ENCODE measurements at places on chromosomes 11 and 22.

DNA sequence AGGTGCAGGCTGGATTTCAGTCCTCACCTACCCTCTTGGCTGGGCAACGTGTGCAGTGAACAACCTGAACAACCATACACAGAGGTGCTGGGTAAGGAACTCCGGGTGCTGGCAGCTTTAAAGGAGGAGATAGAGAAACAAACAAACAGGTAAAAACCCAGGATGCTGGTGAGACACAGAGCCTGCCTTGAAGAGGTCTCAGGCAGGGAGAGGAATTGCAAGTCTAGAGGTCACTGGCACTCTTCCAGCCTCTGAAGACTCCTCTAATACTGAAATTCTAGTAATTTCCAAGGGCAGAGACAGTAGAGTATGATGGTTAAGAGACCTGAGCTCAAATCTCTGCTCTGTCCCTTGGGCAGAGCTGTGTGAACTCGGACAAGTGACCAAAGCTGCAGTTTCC lies 192.5 kb downstream of the CEP164 start:
- DNase-seq: no peak

- DNase-seq: no peak
Measured at GRCh38 chr11:6405846-6406245, 13.0 kb downstream of the APBB1 start.

- DNase-seq: no peak
Measured at GRCh38 chr22:39408807-39409206, 9.2 kb downstream of the TAB1 start.

- DNase-seq: no peak
Measured at GRCh38 chr11:92511522-92512203, 287.0 kb downstream of the FAT3 start.

DNA sequence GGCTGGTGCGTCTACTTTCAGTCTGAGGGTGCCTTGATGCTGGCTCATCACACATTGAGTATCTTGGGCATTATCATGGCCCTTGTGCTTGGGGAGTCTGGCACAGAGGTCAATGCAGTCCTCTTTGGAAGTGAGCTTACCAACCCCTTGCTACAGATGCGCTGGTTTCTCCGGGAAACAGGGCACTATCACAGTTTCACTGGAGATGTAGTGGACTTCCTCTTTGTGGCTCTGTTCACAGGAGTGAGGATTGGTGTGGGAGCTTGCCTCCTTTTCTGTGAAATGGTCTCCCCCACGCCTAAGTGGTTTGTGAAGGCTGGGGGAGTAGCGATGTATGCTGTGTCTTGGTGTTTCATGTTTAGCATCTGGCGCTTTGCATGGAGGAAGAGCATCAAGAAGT lies 4.9 kb downstream of the TLCD5 start:
- no peak for DNase-seq

- no peak for DNase-seq
Measured at GRCh38 chr22:26779108-26779507, 121.7 kb downstream of the MIAT start.

DNA sequence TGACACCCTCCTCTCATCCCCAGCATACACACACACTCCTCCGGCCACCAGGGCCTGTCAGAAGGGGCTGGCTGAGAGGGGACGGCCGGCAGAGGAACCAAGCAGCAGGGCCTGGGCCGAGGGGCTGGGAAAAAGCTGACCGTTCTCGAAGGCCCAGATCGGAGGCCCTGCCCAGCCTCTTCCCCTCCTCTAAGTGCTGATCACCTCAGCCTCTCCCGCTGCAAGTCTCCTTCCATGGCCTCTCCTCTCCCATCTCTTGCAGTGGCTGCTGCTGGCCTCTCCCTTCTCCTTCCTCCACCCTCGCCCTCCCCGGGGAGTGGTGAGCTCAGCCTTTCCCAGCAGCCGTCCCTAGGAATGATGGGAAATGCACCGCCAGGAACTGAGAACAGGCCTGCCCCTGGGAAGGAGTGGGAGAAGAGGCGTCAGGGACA lies 39.6 kb downstream of the ARRB1 start:
- no peak for DNase-seq

GRCh38 chr22:46592390-46592872 lies 27.8 kb upstream of the GRAMD4 start:
- peak; percentile 46 for DNase-seq

DNA sequence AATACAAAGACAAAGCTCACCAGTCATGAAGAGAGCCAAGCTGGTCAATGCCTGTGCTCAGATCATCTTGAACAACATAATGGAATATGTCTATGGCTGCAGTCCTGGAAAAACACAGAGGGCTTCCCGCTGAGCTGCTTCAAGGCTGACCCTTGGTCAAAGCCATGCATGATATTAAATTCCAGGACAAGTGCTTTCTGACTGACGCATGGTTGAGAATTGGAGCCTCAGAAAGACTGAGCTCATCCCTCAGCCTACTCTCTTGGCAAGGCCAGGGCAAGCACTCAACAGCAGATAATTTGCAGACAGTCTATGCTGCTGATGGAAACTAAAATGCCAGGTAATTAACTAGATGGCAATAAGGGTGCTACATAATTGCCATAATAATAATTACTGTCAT lies 89.2 kb downstream of the GALNT18 start:
- no peak for DNase-seq

GRCh38 chr11:123148965-123149364 lies 46.1 kb downstream of the CLMP start:
- DNase-seq: no peak

DNA sequence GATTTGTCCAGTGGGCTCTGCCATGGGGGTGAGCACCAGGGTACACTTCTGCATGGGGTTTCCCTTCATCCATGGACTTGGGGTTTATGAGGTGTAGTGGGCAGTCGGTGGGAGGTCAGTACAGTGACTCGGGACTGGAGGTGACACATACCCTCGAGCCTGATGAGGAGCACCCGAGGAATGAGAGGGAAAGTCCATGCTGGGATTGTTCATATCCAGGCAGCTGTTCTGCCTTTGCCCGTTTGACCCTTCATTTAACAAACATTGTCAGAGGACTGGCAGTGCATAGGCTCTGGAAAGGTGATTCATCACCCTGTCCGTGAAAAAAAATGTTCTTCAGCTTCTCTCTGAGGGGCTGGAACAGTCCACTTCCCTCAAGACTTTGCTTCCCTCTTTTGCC lies 2.7 kb downstream of the NAV2 start:
- peak; percentile 69 for DNase-seq

DNA sequence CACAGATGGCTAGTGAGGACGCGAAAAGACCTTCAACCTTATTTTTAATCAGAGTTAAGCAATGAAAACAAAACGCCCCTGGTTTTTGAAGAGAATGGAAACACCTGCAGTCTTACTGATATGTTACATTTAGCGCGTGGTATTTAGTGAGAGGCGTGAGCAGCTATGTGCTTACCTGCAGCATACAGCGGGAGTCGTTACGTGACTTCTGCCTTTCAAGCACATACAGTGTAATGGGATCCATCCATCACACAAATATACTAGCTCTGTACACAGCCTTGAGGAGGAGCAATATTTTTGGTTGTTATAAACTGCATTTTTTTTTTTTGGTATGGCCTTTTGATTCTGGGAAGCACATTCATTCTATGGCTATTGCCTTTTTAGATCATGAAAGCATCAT lies 5.5 kb downstream of the KRTAP5-2 start:
- no peak for DNase-seq

- DNase-seq: no peak
Measured at GRCh38 chr22:50302564-50302963, 4.9 kb downstream of the PLXNB2 start.

DNA sequence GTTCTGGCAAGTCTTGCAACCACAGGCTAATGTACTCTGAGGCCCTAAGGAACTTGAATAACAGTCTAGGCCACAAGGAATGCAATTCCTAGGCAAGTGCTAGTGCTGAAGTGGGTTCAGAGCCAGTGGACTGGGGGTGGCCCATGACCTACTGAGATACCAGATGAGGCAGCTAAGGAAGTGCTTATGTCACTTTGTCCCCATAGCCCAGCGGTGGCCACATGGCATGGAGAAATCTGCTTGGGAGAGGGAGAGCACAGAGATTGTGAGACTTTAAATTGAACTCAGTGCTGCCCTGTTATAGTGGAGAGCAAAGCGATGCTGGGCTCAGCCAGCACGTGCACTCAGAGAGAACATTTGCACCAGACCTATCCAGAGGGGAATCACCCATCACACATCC lies 629.5 kb downstream of the JRKL start:
- no peak for DNase-seq
